ENCODE measurements at places on chromosomes 4 and X.

- no peak for DNase-seq
Measured at GRCh38 chr4:107058828-107059227, 22.7 kb upstream of the DKK2 start.

GRCh38 chrX:20212486-20213089 lies 54.1 kb downstream of the RPS6KA3 start:
- DNase-seq: no peak

- DNase-seq: peak; percentile 70
Measured at GRCh38 chr4:83071116-83071515, 36.1 kb downstream of the COPS4 start.

- DNase-seq: peak; percentile 71
Measured at GRCh38 chr4:34619531-34620162, 1624.7 kb downstream of the ARAP2 start.

- DNase-seq: no peak
Measured at GRCh38 chr4:39029752-39030694, 2.2 kb downstream of the TMEM156 start.

- DNase-seq: peak; percentile 57
Measured at GRCh38 chr4:93897559-93897958, 69.0 kb downstream of the ATOH1 start.

DNA sequence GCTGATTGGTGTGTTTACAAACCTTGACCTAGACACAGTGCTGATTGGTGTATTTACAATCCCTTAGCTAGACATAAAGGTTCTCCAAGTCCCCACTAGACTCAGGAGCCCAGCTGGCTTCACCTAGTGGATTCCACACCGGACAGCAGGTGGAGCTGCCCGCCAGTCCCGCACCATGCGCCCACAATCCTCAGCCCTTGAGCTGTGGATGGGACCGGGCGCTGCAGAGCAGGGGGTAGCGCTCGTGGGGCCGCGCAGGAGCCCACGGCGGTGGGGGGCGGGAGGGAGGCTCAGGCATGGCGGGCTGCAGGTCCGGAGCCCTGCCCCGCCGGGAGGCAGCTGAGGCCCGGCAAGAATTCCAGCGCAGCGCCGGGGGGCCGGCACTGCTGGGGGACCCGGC lies 30.7 kb downstream of the MEPE start:
- no peak for DNase-seq

- DNase-seq: no peak
Measured at GRCh38 chrX:3326681-3327080, 19.8 kb downstream of the MXRA5 start.

- no peak for DNase-seq
Measured at GRCh38 chr4:40948014-40948413, 198.3 kb downstream of the NSUN7 start.

- DNase-seq: peak; percentile 48
Measured at GRCh38 chr4:159104694-159105414, 2.0 kb downstream of the RAPGEF2 start.

DNA sequence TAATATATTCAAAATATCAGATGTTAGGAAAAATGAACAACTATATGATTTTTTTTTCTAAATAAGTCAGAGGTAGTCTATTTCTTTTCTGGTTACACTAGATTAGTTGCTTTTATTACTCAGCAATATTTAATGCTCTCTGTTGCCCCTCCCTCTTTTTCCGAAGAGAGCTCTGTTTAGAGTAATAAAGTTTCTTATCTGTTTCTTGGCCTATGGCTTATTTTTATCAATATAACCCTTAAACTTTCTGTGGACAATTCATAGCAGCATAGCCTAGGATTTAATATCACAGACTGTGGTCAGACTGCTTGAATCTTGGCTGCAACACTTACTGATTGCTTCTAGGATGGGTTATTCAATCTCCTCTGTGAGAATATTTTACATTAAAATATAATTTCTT lies 2315.4 kb upstream of the AGA start:
- DNase-seq: no peak

DNA sequence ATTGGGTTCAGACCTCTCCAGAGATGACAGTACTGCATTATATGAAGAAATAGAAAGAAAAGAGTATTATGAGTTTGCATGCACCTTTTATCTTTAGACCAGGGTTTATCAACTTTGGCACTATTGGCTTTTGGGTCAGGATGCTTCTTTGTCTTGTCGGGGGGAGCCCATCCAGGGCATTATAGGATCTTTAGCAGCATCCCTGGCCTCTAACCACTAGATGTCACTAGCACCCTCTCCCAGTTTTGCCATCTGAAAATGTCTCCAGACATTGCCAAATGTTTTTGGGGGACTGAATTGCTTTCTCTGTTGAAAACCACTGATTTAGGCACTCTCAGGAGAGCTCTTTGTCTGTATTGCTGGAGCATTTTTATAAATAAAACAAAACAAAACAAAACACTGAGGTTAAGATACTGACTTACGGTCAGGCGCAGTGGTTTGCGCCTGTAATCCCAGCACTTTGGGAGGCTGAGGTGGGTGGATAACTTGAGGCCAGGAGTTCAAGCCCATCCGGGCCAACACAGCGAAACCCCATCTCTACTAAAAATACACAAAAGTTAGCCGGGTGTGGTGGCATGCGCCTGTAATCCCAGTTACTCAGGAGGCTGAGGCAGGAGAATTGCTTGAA lies 23.6 kb downstream of the CA5B start:
- peak; percentile 45 for DNase-seq

DNA sequence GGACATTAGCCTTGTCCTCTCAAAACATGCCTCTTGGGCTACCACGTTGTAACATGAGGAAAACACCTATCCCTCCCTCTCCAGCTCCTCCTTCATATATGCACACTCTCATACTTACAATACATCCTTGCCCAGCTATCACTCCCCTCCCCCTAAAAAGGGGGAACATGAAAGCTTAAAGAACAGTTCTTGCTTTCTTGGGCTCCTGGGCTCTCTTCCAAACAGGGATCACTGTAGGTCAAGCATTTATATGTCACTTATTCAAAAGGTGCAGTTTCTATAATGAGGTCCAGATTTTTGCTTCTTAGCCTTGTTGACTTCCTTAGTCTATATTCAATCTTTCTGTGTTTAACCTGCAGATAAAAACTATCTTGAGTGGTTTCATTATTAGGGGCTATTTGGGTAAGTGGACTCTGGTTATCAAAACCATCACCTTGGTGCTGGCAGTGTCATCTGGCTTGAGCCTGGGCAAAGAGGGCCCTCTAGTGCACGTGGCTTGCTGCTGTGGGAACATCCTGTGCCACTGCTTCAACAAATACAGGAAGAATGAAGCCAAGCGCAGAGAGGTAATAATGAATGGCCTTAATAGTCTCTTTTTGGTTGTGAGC lies 119.4 kb downstream of the AKAP4 start:
- DNase-seq: peak; percentile 70

DNA sequence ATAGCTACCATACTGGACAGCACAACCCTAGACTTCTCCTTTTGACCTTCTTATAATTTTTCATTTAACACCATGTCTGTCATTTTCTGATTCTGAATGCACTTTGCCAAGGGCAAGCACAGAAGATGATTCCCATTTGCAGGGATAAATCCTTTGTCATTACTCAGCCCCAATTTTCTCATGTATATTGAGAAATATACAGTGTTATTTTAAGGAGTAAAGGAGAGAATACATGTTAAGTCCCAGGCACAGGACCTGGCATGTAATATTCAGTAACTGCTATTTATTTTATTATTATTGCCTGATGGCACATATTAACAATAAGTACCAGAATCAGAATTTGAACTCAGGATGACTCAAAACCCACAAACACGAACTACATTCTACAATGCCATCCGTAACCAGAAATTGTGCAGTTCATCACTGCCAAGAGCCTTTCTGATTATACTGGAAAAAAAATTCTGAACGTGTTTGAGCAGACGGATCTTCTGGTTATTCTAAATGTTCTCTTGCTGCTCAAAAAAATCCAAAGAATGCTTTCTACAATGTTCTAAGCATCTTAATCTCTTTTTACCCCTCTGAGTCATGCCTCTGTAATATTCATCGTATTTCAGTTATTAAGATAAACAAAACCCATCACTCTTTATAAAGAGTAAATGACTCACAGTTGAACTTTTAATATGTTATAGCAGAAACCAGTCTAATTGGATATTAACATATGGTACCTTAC lies 170.0 kb downstream of the MID1 start:
- DNase-seq: no peak

DNA sequence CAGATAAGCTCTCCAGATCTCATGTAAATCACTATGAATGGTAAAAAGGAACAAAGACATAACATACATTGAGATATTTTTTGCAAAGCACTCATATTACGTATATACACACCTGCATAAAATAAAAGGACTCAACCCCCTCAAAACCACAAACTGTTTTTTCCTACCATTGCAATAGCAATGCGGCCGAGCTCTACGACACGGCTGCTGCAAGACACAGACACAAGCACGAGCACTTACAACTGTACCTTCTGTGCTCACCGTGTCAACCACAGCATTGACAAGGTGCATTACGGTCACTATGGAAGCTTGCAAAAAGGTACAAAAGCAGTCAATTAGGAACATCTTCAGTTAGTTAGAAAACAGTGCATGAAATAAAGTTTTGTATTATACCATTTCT lies 37.1 kb upstream of the MTNR1A start:
- DNase-seq: no peak

- DNase-seq: no peak
Measured at GRCh38 chr4:76773766-76774165, 124.2 kb downstream of the SOWAHB start.

DNA sequence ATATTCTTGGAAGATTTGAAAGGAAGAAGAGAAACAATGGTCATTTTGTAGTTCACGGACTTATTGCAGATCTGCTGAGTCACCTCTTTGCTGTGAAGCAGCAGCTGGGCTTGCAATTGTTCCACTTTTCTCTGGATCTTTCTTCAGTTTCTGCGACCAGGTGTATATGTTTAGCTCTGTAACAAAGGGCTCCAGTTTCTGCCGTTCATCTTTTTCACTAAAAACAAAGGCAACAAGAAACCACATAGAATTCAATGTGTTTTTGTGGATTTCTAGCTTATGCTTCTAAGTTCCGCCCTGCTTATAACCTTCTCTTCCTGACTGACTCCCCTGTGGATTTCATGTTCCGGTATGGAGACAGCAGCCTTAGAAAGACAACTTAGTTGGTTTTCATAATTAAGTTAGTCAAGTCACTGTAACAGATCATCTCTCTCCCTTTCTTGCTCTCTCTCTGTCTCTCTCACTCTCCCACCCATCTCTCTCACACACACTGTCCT lies 121.6 kb upstream of the EPHA5 start:
- DNase-seq: peak; percentile 47

DNA sequence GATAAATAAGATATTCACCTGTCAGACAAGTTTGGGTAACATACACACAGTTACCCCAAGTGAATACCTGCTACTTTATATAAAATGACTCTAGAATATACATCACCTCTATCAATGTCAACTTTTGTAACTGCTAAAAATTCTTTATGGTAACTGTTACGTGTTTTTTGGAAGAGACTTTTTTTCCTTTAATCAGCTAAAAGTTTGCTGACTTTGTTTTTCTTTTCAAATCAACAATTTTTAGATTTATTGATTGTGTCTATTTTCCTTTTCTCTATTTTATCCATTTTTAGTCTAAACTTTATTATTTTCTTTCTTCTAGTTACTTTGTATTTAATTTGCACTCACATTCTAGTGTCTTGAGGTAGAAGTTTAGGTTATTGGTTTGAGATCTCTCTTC lies 1106.6 kb upstream of the LCORL start:
- DNase-seq: no peak

DNA sequence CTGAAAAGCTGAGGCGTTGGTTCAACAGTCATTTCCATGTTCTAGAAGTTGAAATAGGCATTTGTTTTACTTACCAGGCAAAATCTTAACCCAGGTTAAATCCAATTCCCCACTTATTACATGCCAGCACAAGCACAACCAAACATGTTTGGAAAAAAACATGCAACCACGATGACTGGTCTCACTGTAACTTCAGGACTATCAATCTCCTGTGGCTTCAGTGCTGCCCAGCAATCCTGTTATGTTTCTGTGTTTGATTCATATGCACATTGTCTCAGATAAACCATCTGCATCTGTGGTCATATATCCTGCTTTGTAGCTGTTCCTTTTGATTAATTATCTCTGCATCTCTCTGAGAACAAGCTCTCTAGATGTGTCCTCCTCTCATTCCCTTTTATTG lies 28.3 kb downstream of the PRDM8 start:
- DNase-seq: no peak

DNA sequence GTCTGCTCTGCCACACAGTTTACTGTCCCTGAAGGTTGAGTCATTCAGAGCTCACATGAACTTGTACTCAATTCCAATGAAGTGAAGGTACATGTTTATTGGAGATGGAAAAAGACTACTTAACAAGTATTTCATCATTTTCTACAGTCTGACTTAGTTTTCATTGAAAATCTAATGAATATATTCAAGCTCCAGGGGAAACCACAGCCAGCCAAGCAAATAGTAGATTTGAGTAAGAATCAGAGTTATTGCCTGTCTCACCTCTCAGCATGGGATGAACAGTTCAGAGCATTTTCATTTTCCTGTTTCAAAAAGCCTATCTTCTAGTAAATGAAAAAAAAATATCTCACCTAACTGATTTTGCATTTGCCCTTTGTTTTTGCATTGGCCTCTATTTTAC lies 1249.4 kb upstream of the DIAPH2 start:
- DNase-seq: no peak

DNA sequence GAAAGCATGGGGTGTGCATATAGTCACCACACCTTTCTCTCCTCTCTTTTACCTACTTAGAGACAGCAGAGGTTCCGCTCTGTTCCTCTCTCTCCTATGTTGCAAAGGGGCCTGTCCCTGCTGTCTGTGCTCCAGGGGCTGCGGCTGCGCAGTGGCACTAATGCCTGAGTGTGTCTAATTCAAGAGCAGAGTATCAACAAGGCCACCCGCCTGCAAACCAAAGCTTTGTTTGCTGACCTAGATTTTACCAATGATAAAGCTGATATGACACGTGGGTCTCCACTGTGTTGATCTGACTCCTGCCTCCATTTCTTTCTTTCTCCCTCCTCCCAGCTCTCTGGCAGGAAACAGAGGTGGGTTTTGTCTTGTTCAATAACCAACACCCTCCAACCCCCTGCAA lies 74.9 kb downstream of the NSG1 start:
- DNase-seq: peak; percentile 48

DNA sequence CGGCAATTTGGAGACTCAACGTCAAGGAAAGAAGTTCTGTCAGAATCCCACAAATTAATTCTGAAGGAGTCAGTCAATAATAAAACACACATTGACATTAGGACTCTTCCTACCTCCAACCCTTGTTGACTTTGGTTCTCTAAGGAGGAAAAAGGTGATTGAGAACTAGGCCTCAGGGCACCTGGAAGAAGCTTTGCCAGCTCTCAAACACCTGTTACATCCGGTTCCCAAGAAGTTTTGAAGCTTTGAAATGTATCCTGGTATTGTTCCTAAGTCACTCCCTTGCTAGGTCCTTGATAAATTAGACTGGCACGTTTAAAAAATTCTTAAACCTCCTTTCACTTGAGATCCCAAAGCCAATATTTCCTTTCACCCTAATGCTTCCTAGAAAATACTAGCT lies 1.7 kb upstream of the CCDC160 start:
- no peak for DNase-seq

All from DMS53 (cell line).